Left colon (tissue), 2 donors: ENCODE measurements at places on chromosomes 12 and 14. TPM values are rescaled to one million over a fixed set of nuclear protein-coding genes. Genes with fewer than 3 reads are reported as not detected.

GRCh38 chr12:52156757-52157565 lies 34.9 kb downstream of the KRT80 start:
- peak; percentile 82 for DNase-seq

DNA sequence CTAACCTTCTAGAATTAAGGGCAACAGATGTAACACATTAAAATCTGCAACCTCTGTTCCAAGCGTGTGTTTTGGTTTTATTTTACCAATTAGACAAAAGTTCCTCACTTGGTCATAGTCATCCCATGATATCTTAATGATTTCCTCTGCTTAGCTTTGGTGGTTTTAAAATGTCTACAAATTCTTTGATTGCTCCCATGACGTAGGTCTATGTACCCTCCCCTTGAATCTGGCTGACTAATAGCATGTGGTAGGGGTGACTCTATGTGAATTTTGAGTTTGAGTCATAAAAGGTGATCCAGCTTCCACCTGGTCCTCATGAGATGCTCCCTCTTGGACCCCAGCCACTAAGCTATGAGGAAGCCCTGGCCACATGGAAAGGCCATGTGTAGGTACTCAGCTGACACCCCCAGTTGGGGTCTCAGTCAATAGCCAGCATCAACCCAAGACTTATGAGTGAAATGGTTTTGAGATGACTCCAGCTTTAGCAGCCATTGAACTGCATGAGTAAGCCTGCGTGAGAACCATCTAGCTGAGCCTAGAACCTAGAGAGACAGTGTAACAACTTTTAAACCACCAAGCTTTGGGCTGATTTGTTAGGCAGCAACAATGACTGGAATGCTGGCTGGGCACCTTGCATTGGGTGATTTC lies 247.1 kb downstream of the MSRB3 start:
- DNase-seq, result no peak

GRCh38 chr14:72653026-72653425 lies 240.9 kb downstream of the DPF3 start:
- DNase-seq, result no peak

CCDC38 gene
- total RNA-seq, result not detected

DNA sequence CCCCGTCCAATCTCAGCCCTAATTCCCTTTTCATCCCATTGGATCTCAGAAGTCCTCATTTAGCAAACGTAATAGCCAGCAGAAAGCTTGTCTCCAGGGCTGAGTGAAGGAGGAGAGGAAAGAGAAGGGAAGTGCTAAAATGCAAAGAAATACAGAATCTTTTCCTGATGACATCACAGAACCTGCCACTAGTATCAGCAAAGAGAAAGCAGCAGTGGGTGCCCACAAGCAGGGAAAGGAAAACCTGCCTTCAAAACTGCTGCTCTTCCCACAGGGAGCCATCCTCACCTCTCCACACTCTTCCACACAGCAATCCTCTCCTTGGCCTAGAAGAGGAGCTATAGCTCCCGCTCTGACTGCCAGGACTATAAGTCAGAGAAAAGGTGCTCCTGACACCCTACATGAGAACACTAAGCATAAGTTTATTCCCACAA lies 11.3 kb downstream of the MED13L start:
- DNase-seq, result no peak

C14orf132 gene
- 6.7 TPM for total RNA-seq

PGF gene
- total RNA-seq, result 1.3 TPM

DNA sequence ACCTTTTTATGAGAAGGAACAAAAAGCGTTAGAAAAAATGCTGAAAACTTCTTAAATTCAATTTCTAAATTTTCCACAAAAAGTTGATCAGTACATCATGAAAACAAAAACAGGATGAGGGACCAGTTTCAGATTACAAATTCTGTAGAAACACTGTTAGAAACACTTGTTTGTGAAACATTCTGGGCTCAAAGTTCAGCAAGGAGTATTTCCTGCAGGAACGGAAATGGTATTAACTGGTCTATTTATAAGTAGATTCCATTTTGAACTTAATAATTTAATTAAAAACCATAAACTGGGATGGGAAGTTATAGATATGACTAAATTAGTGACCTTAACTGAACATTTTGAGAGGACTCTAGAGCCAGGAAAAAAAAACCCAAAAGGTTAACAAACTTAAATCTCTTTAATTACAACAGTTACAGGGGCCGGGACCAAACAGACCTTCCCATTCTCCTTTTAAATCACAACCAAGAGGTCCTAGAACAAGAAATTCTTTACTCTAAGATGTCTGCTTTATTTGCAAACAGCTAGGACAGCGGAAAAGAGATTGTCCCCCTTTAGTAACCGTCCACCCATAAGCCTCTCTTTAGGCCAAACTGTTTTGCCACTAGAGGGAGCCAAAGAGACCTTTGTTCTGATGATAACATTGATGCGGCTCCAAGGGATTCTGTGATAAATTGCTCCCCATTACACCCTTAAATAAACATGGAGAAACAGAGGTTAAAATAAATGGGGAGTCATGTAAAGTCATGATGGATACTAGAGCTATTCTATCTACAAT lies 69.0 kb upstream of the RERGL start:
- peak; percentile 9 for DNase-seq

B4GALNT3 gene
- total RNA-seq, result 131 TPM

DCD gene
- total RNA-seq, result not detected

PLCZ1 gene
- not detected for total RNA-seq

- DNase-seq, result no peak
These were observed 222.3 kb downstream of the RAD51B start for GRCh38 chr14:68041876-68042354.
